HFFc6 (cell line): ENCODE measurements at places on chromosomes 11 and 22. TPM values are rescaled to one million over a fixed set of nuclear protein-coding genes. Genes with fewer than 3 reads are reported as not detected.

DNA sequence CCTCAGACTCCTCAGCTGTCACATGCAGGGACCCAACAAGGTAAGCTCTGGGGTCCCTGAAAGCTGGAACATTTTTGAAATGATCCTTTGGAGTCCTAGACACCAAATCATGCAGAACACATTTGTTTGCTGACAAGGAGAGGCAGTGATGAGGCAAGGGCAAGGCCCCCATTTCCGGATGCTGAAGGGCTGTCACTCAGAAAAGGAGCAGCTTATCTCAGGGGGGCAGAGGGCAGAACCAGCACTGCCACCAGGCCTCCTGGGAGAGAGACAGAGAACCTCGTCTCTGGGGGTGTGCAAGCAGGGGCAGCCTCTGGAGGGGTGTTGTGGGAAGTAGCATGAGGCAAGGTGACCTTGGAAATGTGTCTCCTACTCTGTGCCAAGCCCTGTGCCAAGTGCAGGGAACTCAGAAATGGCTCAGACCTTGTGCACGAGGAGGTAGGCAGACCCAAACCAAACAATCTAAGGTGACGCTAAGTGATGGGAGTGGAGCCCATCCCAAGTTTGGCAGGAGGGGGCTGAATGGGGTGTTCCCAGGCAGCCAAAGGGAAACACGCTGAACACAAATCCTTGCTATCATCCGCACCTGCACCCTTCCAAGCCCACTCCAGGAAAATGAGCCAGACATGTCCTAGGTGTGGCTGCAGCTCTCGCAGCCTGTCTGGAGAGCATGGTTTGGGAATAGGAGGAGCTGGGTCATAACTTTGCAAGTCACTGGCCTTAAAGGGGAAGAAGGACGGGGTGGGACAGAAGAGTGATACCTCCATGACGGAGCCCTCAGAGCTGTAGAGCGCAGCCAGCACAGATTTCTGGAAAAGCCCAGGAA is 94.2 kb downstream of the PDE2A start:
- DNase-seq, result no peak

GRCh38 chr11:77287136-77287535 is 14.3 kb downstream of the GDPD4 start:
- DNase-seq, result no peak

GRCh38 chr11:66082946-66083698 is 13.1 kb downstream of the PACS1 start:
- no peak for DNase-seq

- DNase-seq, result no peak
Measured at GRCh38 chr11:77332259-77332658, 30.8 kb upstream of the GDPD4 start.

DNA sequence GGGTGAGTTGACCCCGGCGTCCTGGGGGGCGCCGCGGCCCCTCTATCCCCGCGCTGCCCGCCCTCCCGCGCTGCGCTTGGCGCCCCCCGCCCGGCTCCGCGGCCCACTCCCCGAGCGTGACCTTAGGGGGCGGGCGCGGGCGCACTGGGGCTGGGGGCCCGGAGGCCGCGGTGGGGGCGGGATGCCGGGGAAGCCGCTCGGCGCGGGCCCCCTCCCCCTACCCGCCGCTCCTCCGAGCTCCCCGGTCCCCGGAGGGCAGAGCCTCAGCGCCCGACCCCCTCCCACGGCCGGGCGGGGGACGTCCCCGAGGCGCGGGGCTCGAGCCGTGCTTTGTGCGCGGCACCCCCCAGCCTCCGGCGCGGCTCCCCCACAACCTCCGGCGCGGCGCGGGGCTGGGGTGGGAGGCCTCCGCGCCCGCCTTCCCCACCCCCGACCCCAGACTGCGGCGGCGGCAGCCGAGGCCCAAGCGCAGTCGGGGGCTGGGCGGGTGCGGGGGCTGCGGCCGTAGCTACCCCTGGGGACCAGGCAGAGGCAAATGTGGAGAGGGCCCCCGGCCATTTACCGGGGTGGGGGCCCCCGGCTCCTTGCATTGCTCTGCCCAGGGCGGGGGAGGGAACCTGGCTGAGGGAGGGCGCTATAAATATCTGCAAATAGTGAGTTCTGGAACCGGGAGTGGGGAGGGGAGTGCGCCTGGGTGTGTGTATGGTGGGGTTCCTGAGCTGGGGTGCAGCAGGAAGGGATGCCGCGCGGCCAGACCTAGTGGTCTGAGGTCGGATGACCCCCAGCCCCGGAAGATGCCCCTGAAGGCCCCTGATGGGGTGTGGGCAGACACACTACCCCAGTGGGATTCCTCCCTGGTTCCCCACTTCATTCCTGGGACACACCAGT is 988 bp downstream of the MGAT3 start:
- DNase-seq, result no peak

GRCh38 chr11:1603629-1604028 is 4.6 kb downstream of the KRTAP5-3 start:
- no peak for DNase-seq

DNA sequence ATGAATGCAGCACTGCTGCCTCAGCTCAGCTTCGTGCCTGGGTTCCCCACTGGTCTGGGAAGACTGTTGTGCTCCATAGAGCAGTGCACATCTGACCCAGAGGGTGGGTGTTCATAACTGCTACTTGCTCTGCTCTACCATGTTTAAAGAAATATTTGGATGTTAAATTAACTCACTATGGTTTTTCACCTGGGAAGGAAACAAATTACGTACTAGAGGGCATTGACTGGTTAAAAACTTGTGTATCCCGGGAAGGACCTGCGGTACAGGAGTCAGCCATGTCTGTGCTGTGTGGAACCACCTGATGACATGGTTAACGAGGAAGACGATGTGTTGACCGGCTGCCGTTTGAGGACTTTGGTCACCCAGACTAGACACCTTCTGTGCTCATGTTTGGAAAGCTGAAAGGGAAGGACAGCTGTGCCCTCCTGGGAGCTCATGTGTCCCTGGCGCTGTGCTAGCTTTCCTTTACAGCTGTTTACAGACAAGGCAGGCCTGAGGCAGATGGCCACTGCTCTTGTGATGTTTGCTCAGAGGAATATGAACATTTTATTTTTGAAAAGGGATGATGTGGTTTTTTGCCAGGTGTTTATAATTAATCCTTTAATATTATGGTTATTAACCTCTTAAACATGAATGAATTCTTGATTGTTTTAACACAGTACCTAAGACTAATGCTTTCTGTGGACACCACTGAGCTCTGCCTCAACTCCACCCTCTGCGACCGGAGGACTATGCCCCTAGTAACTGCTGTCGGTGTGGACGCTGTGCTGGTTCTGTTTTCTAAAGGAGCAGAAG is 14.3 kb upstream of the AIFM3 start:
- no peak for DNase-seq

- DNase-seq, result no peak
Measured at GRCh38 chr11:64887234-64887756, 8.9 kb upstream of the EHD1 start.

DNA sequence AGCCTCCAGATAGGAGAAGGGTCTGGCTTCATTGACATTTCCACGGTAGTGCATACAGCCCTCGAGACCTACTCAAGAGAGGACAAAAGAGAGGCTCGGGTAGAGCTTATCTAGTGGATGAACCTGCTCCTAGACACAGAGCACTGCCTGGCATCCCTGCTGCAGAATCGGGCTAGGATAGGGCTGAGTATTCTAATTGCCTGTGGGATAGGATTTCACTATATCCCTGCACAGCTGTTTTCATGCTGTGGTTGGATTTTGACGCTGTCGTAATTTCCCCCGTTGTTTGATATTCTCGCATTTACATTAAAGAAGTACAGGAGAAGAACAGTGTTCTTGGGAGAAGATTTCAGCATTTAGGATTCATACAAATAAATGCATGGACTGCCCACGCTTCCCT is 107.8 kb downstream of the KIRREL3 start:
- DNase-seq, result no peak

DNA sequence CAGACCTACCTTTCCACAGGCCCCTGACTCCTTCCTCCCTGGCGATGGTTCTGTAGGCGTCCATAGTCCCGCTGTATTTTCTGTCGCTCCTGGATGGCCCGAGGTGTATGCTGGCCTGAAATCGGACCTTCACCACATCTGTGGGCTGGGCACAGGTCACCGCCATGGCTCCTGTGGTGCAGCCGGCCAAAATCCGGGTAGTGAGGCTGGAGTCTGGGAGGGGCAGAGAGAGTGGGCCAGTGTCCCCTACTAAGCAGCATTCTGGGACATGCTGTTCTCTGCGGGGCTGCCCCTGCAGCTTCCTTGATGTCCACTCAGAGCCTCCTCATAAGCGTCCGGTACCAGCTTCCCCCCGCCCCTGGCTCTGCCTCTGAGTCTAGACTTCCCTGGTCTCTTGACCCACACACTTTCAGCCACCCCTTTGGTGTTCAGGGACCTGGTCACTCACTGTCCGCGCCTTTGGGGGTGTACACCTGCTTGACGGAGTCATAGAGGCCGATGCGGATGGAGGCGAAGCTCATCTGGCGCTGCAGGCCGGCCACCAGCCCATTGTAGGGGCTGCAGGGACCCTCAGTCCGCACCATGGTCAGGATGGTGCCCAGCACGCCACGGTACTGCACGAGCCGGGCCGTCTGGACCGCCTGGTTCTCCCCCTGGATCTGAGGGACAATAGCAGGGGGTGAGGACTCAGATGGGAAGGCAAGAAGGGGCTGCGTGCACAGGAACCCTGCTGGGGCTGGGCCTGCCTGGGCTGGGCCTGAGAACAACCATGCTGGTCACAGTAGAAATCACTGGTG is 3.0 kb downstream of the UCP3 start:
- DNase-seq, result no peak

GRCh38 chr22:40000171-40000570 is 5.4 kb downstream of the FAM83F start:
- DNase-seq, result no peak

DNA sequence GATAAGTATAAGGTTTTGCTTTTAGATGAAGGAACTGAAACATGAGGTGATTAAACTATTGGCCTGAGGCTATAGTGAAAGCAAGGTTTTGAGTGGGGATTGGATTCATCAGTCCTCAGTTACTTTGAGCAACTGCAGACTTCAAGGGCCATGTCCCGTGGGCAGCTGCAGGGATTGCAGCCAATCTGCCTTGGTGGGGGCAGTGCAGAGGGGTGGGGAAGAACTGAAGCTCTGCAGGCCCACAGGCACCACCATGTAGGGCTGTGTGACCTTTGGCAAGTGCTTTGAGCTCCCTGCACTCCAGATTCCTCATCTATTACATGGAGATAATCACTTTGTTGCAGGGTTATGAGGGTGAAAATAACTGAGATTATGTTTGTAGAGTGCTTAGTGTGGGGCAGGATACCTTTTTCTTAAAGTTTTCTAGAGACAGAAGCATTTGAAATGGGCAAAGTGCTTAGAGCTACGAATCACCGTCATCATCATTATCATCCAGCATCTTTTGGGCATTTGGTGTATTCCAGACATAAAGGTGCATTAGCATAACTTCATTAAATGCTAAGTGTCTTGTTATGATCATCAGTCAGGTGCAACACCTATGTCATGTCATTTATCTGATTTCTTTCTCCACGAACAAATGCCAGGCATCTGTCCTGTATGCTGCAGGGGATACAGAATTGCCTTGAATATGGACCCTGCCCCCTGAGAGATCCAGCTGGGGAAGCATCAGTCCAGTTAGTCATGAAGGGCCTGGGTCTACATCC is 72.1 kb upstream of the TENM4 start:
- DNase-seq, result no peak

DNA sequence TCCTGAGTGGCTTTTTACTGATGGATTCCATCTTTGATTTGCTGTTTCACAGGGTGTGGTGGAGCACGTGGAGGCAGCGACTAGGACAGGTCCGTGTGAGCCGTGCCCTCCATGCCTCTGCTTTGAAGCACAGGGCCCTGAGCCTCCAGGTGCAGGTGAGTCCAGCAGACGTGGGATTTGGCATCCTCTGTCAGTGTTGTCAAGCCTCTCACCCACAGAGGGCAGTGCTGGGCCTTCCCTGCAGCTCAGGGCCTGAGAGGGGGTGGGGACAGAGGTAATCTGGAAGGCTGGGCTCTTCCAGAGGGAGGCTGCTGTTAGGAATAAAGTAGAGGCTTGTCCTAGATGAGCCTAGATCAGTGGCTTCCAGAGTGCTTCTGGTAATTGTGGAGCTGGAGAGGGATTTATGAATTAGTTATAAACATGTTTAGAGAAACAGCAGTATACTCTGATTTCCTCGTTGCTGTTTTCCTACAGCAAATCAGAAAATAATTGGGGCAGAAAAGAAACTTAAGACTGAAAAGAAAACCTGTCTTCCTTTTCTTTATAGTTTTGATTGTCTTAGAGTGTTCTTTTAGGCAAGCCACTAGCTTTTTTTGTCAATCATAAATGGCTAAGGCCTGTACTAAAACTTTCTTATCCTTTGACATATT is 65.0 kb downstream of the SFI1 start:
- peak; percentile 60 for DNase-seq

DNA sequence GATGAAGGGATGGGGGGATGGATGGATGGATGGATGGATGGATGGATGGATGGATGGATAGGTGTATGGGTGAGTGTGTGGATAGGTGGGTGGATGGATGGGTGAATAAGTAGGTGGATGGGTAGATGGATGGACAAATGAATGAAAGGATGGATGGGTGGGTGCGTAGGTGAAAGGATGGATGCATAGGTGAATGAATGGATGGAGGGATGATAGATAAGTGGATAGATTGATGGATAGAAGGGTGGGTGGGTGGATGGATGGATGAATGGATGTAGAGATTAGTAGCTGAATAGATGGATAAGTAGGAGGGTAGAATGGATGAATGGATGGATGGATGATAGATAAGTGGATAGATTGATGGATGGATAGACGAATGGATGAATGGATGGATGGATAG is 152.7 kb downstream of the MN1 start:
- DNase-seq, result no peak

DNA sequence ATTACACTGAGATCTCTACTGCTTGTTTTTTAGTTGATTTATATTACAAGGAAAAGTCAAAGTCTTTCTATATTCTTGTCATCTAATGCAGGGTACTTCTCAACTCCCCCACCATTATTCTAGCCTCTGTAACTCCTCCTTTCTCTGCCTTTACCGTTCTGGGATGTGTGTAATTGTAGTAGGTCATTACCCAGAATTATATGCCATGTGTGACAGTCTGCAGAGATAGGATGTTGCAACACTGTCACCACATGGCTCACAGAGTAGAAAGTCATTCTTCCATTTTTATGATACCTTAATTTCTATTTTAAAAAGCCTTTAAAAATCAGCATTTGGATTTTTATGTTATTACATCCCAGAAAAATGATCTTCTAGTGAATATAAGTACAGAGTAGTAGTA is 32.7 kb downstream of the ZNF143 start:
- DNase-seq, result no peak

- no peak for DNase-seq
Measured at GRCh38 chr11:111936040-111936540, 1.1 kb upstream of the DIXDC1 start.

PTPRJ gene
- total RNA-seq, result 12.8 to 19.5 TPM (median 13.0 TPM) in 3 replicates

SESN3 gene
- total RNA-seq, result 0.11 to 0.21 TPM (median 0.14 TPM) in 3 replicates

PVALB gene
- total RNA-seq, result not detected in 3 replicates

GLYAT gene
- not detected in 3 replicates for total RNA-seq

MMP12 gene
- total RNA-seq, result 0.39 to 0.77 TPM (median 0.43 TPM) in 3 replicates

DDIAS gene
- 3.5 and 6.8 TPM in 2 replicates for total RNA-seq

CBX7 gene
- total RNA-seq, result 7.1 to 7.2 TPM (median 7.2 TPM) in 3 replicates

OR8G1 gene
- total RNA-seq, result not detected in 3 replicates

CDHR5 gene
- total RNA-seq, result not detected in 3 replicates

ACR gene
- not detected in 3 replicates for total RNA-seq

KIF18A gene
- 11.7 to 25.4 TPM (median 19.4 TPM) in 3 replicates for total RNA-seq

APOBEC3B gene
- 15.0 to 39.7 TPM (median 19.7 TPM) in 3 replicates for total RNA-seq

DBX1 gene
- total RNA-seq, result not detected in 2 replicates

ABTB2 gene
- total RNA-seq, result 2.6 to 3.3 TPM (median 3.1 TPM) in 3 replicates

SLC37A2 gene
- total RNA-seq, result 1.7 and 4.0 TPM in 2 replicates

MIOX gene
- total RNA-seq, result 0.18 TPM in 1 of 3 replicates, not detected in the others

DTX4 gene
- total RNA-seq, result 3.3 to 4.6 TPM (median 4.0 TPM) in 3 replicates

LYVE1 gene
- not detected in 3 replicates for total RNA-seq

CARD18 gene
- not detected in 3 replicates for total RNA-seq
